GF-D8 (cell line): ENCODE measurements at places on chromosomes 16 and 17.

DNA sequence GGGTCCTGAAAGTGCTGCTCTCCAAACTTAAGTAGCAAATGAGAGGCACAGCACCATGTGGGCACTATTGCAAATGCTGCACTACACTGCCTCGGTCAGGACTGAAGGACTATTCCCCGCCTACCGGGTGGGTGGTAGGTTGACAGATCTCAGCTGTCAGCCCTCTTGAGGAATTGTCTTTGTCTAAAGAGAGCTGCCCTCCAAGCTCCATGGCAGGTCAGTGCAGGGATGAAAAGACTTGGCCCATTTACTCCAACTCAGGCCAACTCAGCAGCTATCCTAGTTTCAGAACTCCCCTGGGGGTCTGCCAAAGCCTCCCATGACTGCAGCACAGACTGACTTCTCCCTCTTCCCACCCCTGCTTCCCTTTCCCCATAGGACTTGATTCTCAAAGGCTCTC, 3.4 kb upstream of the PDZD9 start:
- DNase-seq = no peak

DNA sequence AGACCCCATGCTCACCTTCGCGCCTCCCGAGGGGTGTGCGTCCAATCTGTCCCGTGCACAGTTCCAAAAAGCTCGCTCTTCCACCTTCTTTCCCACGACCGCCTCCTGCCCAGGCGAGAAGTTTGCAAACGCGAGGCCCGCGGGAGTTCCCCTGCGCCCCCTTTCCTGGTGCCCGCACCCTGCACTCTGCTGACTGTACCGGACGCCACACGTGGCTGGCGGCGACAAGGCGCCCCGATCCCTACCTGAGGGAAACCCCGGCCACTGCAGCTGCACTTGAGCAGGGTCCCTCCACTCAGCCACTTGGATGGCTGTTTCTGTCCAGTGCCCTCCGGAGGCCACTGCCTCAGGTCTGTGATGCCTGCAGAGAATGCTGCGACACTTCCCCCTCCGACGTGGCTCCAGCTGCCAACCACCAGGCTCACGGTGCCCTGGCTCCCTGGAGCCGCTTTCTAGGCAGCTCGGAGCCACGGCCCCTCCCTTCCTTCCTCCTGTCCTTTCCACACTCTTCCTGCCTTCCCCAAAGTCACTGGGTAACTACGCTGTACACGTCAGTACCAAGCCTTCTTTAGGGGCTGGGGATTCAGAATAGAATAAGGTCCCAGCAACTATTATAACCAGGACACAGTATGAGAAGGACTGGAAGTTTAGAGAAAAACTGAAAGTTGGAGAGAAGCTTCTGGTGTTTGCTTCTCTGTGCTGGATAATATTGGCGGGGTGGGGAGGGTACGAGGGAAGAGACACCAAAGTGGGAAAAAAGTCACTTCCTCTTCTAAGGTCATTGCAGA, at the start of gene MLKL:
Gene MLKL, minus strand, starts transcription at position 425 of the 788 bp plus-strand sequence. CDS start 5,105 bp downstream, outside the sequence.
- DNase-seq = peak; percentile 92

DNA sequence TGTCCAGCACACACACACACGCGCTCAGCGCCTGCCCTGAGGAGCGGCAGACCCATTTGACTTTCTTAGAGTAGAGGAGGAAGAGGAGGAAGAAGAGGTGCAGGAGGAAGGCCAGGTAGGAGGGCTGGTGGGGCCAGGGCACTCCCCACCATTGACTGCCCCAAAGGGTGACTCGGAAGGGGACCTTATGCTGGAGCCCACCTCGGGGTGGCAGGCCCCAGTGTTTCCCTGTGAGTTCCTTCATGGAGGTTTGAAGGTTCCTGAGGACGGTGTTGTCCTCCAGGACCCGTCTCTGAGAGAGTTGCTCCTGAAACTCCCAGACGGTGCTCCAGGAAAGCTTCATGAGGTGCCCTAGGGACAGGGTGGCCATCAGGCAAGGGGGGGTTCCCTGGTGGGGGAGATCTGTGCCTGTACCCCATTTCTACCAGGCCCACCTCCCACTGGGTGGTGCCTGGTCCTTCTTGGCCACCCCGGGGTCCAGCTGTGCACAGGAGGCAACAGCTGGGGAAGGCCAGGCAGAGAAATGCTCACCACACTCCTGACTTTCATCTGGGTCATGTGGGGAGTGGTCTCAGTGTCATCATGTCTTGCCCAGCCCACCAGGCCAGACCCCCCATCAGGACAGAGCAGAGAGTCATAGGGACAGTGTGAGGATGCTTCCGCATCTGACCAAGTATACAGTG, 89.5 kb downstream of the TNFRSF13B start:
- no peak for DNase-seq

DNA sequence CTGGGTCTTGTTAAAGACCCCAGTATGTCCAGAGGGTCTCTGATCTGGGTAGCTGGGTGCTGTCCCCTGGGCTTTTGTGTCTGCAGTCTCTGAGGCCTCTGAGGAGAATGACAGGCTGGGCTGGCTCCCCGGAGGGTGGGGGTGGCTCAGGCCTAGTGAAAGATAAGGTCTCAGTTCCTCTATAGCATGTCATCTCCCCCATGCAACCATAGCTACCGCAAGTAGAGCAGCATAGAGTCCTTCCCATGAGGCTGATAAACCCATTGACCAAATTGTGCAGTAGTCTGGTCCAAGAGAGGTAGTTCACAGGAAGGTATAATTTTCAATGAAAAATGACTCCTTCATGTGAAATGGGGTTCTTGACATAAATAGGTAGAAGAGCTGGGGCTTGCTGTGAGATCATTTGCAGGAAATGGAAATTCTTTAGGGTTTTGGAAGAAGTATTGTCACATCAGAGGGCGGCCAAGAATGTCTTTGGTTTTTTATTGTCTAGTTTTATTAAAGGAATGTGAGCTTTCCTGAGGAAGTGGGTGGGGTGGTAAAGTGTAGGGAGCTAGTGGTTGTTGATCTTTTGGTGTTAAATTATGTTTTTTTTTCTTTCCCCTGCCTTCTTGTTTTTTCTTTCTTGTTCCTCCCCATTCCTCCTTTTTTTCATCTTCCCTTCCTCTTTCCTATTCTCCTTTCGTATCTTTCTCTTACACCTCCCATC, 21.0 kb downstream of the SLC7A6OS start:
- DNase-seq = peak; percentile 83

DNA sequence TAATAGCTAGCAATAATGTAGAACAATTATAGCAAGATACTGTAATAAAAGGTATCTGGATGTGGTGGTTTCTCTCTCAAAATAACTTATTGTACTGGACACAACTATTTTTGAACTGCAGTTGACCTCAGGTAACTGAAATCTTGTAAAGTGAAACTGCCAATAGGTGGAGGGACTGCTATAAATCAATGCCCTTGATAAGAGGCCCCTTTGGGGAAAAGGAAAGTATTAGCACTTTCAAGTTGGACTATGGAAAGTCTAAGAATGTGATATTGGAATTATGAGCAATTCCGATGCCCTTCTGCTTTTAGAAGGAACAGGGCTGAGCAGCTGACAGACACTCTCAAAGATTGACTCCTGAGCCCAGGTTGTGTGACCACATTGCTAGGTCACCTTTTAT, 44.5 kb upstream of the ARHGAP44 start:
- DNase-seq = no peak

DNA sequence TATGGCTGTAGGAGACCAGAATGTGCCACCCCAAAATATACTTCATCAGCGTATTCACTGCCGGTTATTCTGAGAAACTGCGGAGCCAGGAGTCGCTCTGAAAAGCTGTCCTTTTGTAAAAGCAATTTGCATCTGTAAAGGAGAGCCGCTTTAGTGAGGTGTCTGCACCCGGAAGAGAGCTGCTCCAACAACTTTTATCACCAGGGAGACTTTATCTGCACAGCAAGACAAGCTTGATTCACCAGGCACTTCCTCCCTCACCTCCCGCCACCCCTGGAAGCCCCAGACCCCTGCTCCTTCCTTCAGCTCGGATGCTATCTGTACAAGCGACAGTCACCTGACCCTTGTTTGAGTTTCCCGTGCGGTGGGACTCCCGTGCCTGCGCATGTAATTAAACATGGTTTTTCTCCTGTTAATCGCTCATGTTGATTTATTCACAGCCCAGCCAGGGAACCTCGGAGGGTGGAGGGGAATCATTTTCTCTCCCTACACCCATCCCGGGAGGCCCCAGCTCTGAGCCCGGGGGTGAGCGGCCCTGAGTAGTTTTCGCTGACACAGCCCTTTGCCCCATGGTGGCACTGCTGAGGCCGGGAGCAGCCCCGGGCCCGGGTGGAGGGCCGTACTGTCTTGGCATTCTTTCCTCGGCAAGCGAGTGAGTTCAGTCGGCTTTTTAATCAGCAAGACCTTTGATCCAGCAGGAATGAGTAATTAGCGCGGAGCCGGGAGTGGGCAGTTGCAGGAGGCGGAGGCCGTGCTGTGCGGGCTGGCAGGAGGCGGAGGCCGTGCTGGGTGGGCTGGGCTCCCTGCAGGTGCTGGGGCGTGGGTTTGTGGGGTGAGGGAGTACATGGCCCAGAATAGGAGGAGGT, 222.7 kb upstream of the CIBAR2 start:
- peak; percentile 20 for DNase-seq

DNA sequence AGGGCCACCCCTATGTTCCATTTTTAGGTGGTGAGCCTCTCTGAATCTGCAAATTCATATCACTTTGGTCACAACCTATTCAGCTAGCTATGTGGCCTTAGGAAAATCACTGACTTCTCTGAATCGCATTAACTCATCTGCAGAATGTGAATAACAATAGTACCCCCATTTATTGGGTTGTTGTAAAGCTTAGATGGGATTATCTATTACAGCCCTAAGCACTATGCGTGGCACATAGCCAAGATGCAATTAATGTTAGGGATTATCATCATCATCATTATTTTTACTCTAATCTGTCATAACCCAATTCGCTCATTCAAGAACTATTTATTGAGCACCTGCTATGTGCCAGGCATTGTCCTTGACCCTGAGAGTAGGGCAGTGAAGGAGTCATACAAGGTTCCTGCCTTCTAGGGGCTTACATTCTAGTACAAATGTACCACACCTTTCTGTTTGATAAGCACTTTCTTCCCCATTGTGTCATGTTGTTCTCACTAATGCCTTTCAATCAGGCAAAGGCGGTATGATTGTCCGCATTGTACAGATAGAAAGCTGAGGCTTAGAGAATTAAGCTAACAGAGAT, 38.5 kb downstream of the CHD9 start:
- DNase-seq = no peak

GRCh38 chr16:49275870-49276269, 5.8 kb downstream of the CBLN1 start:
- no peak for DNase-seq

- DNase-seq = no peak
These were observed 19.7 kb downstream of the MYH11 start for GRCh38 chr16:15836965-15837611.

GRCh38 chr17:83200231-83200699, 120.9 kb downstream of the METRNL start:
- peak; percentile 75 for DNase-seq

DNA sequence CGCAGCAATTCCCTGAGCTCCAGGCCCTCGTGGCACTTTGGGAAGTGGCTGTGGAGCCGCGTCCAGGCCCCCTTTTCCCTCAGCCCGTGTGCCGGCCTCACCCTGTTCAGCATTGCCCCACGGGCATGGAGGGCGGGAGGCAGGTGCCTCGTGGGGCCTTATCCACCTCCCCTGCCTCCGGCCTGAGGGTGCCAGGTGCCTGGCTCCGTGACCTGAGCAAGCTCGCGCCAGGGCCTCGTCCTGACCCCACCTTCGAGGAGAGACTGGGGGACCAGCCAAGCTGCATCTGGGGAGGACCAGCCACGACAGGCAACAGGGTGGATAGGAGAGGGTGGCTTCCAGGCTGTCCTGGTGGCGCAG, 27.0 kb upstream of the AATK start:
- no peak for DNase-seq

DNA sequence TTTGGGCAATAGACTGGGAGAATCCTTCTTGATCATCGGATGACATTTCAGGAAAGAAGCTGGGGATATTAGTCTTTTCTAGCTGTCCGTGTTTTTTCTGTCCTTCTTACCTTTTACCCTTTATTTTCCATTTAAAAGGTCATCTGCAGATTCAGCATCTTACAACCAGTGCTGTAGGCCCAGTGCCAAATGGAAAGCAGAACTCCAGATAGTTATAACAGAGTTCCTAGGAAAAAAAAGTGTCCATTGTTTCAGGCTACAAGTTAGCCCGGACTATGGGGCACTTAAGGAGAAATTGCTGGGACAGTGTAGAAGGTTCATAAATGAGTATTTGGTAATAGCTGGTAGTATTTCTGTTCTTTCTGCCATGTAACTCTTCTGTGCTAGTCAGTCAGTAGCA, 28.4 kb downstream of the LDHD start:
- DNase-seq = no peak

DNA sequence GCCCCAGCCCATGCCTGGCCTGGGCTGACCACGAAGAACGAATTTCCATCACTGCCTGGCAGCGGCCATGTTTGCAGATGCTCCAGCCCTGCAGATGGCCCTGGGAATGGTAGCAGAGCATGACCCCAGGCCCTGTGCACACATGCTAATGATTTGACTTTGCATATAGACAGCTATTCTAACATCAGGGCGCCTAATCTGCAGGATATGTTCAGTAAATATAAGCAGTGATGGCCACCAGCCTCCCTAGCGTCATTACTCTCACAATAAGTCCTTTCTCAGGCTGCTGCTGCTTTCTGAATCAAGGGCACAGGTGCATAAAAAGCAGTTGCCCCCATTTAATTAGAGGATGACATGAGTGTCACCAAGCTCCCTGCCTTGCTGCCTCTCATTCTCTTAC, 24.2 kb downstream of the DNAH9 start:
- DNase-seq = no peak

- no peak for DNase-seq
These were observed 9.5 kb downstream of the ZNF764 start for GRCh38 chr16:30548416-30549253.

DNA sequence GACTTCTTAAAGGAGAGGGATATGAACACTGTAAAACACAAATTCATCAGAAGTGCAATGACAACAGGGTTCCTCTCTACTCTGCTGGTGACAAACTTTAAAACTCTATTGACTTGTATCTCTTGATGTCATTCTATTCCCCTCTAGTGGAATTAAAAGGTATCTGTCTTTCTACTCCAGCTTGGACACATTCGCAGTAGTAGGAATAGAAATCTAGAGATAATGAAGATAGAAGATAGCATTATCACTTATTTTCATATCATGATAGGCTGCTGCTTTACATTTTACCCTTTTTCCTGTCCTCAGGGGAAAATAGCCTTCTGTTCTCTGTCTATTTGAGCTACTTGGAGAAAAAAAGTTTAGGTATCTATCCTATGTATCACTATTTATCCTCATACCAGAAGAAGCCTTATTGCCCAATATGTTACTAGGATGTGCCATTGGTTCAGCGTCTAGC, 209.6 kb upstream of the CACNG5 start:
- DNase-seq = peak; percentile 12

GRCh38 chr17:36214918-36215317, 4.1 kb downstream of the CCL4L2 start:
- no peak for DNase-seq
